AG09309 (cell line): ENCODE measurements at places on chromosomes 7 and 10.
A peak's percentile ranks its signal among the peaks of the same experiment; 100 is the strongest.

- no peak for DNase-seq
Measured at GRCh38 chr10:128377988-128378387, 251.8 kb upstream of the MKI67 start.

- DNase-seq: no peak
Measured at GRCh38 chr7:121916211-121916610, 43.2 kb downstream of the PTPRZ1 start.

GRCh38 chr7:142776206-142776844 lies 5.6 kb downstream of the PRSS2 start:
- peak; percentile 32 for DNase-seq

- DNase-seq: no peak
Measured at GRCh38 chr7:43021431-43021830, 89.3 kb downstream of the MRPL32 start.

DNA sequence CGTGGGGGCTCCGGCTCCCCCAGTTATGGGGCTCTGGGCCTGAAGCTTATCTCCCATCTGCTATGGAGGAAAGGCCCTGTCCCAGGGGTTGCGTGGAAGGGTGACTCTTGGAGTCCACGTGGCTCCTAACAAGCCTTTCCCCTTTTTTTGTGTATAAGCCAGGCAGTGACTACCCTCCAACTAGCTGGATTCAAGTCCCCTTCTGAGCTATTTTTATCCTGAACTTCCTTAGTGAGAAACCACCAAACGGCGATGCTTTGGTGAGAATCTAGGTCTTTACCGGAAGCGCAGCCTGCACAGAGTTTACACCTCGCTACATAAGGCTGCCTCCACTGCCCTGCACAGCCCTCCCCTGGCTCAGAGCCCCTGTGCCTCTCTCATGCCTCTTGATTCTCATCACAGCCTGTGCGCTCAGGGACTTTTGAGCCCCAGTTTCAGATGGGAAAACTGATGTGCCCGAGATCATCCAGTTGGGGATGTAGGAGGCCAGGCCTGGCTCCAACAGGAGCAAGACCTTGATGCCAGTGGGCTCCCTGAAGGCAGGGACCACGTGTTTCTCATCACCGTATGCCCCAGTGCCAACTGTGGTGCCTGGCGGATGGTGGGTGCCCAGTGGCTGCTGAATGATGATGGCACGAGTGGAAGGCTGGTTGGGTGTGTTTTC lies 102.3 kb upstream of the PPIF start:
- no peak for DNase-seq

- DNase-seq: no peak
Measured at GRCh38 chr10:30828680-30829079, 199.1 kb upstream of the LYZL2 start.

- no peak for DNase-seq
Measured at GRCh38 chr7:150413640-150414081, 34.5 kb downstream of the ZNF775 start.

GRCh38 chr10:109823196-109823595 lies 100.1 kb downstream of the XPNPEP1 start:
- no peak for DNase-seq

GRCh38 chr10:49700997-49701396 lies 21.5 kb downstream of the C10orf53 start:
- DNase-seq: no peak

DNA sequence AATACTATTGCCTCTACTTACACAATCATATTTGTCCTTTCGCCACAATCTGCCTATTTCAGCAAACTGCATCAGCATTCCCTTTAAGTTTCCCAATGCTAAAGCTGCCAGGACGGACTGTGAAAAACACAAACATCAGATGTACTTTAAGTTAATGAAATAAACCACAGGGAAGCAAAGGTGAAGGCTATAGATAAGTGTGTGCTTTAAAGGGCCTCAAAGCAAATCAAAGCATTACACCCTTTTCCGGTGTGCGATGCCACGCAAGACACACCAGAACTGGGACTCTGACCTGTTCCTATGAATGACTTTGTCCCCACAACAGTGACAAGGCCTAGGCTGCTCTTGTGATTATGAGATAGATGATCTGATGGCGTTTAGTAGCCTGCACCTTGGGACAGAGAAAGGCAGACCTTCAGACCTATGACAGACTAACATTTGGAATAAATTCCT lies 23.4 kb downstream of the SLC26A3 start:
- no peak for DNase-seq

GRCh38 chr7:29145553-29146056 lies 732 bp downstream of the CPVL start:
- DNase-seq: no peak

DNA sequence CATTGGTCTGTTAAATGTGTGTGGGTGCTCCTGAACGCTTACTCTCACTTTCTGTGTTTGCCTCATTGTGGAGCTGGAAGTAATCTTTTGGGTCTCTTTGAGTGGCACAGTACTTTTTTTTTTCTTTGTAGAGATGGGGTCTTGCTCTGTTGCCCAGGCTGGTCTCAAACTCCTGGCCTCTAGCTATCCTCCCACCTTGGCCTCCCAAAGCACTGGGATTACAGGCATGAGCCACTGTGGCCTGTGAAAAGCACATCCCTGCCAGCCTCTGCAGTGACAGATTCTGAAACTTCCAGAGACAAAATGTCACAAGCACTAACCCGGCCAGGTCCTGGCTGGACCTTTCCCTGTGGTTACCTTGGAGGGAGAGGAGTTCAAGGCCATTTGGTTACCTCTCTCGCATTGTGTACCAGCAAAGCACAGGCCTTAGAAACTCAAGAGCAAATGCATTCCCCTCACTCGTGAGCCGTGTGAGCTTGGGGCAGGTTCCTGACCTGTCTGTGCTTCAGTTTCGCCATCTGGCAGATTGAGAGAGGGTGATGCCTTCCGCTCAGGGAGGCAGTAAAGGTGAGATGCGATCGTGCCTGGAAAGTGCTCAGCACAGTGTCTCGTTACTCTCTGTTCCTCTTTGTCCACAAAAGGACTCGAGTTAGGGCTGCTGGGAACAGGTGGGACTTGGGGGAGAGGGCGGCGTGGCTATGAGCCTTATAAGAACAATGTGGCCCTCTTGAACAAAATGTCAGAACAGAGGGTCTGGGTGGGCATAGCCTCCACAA lies 72.6 kb upstream of the SEPHS1 start:
- DNase-seq: no peak

GRCh38 chr7:54189330-54189729 lies 352.8 kb upstream of the VSTM2A start:
- DNase-seq: no peak

- no peak for DNase-seq
Measured at GRCh38 chr7:2800931-2801688, 43.0 kb downstream of the GNA12 start.

DNA sequence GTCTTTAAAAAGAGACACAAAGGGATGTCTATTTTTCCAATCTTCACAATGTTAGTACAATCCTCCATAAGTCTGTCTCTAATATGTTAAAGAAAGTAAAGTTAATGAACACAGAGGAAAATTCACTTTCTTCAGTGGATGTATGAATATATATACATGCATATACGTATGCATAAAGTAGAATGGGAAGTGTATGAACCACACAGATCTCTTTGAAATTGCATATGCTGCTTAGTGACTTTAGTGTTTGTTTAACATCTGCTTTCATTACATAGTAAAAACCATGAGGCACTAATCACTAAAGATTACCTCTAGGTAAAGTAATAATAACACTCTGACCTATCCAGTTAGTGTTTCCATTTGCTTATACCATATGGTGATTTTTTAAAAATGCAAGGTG lies 451.2 kb downstream of the SEMA3D start:
- no peak for DNase-seq

DNA sequence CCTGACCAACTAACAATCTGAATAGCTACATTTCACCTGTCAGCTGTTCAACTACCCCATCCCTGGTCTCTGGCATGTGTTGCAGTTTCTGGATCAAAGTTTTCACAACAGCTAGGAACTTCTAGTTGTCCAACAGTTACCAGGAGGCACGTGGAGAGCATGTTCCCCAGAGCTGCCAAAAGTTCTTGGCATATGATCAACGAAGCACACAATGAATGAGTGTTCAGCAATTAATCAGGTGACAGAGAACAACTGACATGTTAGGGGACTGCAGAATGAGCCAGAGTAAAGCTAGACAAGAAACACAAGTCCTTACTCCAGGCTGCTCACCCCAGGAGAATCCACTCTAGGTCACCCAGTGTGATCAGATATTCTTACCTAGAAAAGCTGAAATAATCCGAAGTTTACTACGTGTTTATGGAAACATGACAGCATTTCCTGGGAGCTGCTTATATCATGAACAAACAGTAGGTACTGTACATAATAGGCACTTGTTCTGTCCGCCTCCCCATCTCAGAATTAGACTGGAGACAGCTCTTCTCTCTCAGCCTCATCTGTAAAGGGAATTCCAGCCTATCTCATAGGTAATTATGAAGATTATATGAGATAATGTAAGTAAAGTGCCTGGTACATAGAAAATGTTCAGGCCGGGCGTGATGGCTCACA lies 50.6 kb downstream of the ZNF438 start:
- DNase-seq: no peak
